ENCODE measurements at places on chromosomes 1 and 21.

GRCh38 chr1:15820478-15820877 lies 13.0 kb upstream of the UQCRHL start:
- DNase-seq: no peak

GRCh38 chr1:224127925-224128819 lies 14.3 kb downstream of the FBXO28 start:
- no peak for DNase-seq

- no peak for DNase-seq
Observed at GRCh38 chr1:62784509-62785365, 805 bp downstream of the ATG4C start.

GRCh38 chr21:44734026-44734745 lies 22.8 kb upstream of the TSPEAR start:
- no peak for DNase-seq

- no peak for DNase-seq
Observed at GRCh38 chr1:111625276-111625675, 5.7 kb downstream of the RAP1A start.

- DNase-seq: no peak
Observed at GRCh38 chr1:44894591-44894990, 51.5 kb upstream of the PTCH2 start.

DNA sequence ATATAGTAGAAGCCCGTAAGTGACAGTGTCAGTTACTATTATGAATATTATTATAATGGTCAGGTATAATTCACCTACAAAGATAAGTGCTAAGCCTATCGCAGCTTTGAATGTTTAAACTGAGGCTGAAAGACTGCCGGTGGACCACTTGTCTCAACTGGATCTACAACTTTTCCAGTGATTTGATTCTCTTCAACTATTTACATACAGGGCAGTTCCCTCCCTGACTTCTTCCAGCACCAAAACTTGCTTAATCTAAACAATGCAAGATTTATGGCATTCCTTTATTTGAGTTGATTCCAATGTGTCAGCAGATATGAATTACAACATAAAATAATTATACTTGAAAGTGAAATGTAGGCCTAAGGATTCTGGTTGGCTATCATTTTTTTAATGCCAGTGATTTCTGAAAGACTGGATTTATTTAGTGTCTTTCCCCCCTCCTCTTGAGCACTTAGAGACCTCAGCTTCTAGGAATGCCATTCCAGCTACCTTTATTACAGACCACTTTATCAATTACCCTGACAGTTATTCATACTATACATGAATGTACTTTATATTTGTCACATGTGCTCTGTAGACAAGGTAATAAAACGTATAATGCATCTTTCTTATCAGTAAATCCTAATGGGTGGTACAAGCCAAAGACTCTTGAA lies 153.3 kb upstream of the C8B start:
- DNase-seq: no peak

GRCh38 chr1:239757716-239758115 lies 334.0 kb upstream of the FMN2 start:
- DNase-seq: no peak

- no peak for DNase-seq
Observed at GRCh38 chr1:207944571-207944970, 33.6 kb upstream of the CD34 start.

- DNase-seq: no peak
Observed at GRCh38 chr1:221331273-221332183, 410.4 kb downstream of the DUSP10 start.

GRCh38 chr1:150321826-150322166 lies 463 bp downstream of the PRPF3 start:
- peak; percentile 31 for DNase-seq

- DNase-seq: no peak
Observed at GRCh38 chr1:117173006-117173405, 37.7 kb downstream of the VTCN1 start.

GRCh38 chr1:36440044-36440443 lies 10.2 kb downstream of the OSCP1 start:
- DNase-seq: no peak

- DNase-seq: no peak
Observed at GRCh38 chr1:95021805-95022643, 50.7 kb downstream of the ALG14 start.

DNA sequence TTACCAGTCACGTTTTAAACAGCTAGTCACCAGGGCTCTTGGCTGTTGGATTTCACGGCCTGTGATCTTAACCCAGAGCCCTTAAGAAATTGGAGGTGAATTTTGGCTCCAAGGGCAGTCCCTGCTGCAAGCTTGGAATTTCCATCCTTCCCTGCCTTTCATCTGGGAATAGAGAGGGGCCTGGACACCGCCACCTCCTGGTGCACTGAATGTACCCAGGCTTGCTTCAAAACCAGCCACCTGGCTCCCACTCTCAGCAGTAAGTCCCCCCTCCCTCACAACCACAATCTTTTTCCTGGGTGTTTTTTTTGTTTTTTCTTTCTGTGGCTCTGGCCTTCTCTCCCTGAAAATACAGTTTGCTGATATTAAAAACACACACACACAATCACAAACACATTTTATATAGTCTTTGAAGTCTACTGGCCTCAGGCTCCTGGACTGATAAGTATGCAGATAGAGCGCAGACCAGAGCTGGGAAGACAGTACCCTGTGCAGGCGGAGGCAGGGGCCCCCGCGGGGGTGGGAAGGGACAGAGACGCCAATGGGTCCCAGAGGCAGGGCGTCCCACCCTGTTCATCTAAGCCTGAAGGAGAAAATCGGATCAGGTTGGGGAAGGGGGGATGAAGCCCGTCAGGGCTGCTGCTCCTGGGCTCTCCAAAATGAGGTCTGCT lies 65.8 kb upstream of the IGSF21 start:
- DNase-seq: no peak

DNA sequence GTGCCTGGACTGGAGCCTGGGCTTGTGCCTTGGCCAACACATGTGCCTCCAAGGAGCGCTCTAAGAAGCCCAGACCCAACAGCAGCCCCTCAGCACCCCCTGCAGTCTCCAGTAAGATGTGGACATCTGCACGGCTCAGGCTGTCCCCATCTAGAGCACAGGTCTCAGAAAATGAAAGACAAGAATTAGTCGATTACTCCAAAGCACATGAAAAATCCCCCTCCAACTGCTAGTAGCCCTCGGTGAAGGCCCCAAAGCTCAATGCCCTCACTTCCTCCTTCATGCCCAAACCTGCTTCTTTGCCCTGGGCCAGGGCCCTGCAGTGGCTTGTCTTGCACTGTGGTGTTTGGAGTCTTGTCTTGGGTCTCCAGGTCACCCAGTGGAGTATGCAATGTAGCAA lies 21.9 kb upstream of the ERO1B start:
- DNase-seq: no peak

GRCh38 chr1:29310616-29311180 lies 74.4 kb downstream of the PTPRU start:
- no peak for DNase-seq

- no peak for DNase-seq
Observed at GRCh38 chr1:3898994-3899753, 898 bp downstream of the C1orf174 start.

- DNase-seq: no peak
Observed at GRCh38 chr1:183105449-183105848, 80.6 kb upstream of the LAMC2 start.

GRCh38 chr21:45570826-45571601 lies 28.8 kb upstream of the SLC19A1 start:
- no peak for DNase-seq

DNA sequence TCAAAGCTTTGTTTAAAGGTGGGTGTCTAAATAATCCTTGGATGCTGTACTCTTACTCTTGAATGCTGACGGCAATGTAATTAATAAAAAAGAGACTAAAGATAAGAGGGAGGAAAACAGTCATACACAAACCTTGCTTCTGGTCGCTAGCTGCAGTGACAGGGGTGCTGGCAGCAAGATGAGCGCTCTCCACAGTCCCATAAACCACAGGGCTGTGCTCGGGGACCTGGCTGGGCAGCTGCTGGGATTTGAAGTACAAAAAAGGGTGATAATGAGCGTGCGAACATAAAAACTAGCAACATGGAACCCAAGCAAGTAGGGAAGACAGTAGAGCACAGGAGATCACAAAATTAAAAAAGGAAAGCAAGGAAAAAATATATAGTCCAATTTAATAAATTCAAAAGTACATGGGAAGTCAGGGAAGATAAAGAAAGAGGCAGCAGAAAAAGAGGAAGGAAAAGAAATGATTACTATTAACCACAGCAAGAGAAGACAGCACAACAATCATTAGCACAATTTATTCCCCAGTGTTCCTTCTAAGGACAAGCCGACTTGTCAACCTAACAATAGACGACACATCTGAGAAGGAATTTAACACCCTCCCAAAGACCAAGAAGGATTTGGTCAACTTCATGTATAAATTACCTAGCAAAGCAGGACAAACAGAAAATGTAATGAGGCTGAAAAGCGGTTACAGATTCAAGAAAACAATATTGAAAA lies 162.9 kb upstream of the HP1BP3 start:
- peak; percentile 62 for DNase-seq

- DNase-seq: no peak
Observed at GRCh38 chr1:61139775-61140549, 57.6 kb downstream of the NFIA start.

DNA sequence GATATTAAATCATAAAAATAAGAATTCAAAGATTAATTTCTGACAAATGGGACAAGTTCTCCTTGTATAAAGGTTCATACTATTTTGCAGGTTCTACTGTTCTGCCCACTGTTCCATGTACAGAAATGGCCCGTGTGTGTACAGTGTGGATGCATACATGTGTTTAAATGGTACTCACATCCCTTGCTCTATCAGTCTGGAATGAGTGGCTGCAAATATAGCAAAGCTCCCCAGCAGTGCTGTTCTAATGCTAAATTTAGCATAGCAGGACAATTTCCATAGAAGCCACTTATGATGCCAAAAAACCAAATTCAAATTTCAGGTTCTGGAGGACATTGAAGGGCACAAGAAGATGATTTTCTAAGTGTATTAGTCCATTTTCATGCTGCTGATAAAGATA lies 9.4 kb upstream of the SEC16B start:
- DNase-seq: no peak

- DNase-seq: no peak
Observed at GRCh38 chr1:203789966-203790365, 5.5 kb upstream of the ZBED6 start.

- DNase-seq: no peak
Observed at GRCh38 chr1:59497616-59498015, 200.7 kb downstream of the FGGY start.

DNA sequence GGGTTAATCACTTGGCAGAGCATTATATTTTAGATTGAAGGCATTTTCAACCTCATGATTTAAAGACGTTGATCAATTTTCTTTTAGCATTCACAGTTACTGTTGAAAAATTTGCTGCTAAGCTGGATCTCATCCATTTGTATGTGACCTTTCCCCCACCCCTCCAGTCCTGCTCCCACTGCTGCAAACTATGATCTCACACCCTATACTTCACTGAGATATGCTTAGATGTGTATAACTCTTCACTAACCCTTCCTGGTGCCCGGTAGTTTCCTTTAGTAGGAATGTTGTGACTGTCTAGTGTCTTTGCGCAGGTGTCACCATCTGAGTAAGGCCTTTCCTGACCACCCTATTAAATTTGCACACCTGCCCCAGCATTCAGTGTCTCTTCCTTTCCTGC lies 67.0 kb upstream of the C1orf21 start:
- no peak for DNase-seq

GRCh38 chr1:224348137-224348536 lies 8.5 kb upstream of the CNIH4 start:
- no peak for DNase-seq

DNA sequence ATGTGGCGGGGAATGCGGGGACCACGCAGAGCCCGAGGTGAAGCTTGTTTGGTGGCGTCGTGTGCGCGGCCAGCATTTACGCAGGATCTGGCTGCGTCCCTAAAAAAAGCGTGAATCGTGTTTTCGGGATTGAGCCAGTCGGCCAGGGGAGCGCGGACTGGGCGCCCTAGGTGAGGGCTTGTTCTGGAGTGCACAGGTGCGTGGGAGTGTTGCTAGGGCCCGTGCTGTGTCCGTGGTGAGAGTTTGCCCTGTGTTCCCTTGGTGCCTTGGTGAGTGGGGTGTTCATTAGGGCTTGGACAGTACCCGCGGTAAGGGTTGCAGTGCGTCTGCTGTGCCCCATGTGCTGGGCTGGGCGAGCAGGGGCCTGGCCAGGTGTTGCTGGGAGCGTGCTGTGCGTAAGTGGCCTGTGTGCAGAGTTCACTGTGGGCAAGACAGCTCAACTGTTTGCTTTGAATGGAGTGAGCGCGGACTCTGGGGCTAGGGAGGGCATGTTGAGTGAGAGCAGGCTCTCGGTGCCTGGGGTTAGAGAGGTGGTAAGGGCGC lies 673 bp downstream of the CD46 start:
- DNase-seq: peak; percentile 56

GRCh38 chr1:220013497-220013896 lies 32.8 kb downstream of the EPRS1 start:
- no peak for DNase-seq

- no peak for DNase-seq
Observed at GRCh38 chr1:184915463-184916090, 58.7 kb downstream of the NIBAN1 start.

DNA sequence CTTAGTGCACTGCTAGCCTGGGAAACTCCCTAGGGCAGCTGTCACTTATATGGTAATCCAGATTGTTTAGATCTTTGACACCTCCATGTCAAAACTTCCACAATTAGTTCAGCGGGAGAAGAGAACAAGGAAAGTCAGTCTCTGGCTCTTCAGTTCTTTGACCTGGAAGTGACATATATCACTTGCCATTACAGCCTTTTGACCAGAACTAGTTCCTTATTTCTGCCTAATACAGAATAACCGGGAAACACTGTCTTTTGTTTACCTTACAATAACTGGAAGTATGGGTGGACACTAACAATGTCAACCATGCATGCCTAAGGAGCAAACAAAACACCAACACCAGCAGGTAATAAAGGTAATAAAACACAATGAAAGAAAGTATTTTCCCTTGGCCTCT lies 68.3 kb downstream of the C4BPA start:
- DNase-seq: no peak

DNA sequence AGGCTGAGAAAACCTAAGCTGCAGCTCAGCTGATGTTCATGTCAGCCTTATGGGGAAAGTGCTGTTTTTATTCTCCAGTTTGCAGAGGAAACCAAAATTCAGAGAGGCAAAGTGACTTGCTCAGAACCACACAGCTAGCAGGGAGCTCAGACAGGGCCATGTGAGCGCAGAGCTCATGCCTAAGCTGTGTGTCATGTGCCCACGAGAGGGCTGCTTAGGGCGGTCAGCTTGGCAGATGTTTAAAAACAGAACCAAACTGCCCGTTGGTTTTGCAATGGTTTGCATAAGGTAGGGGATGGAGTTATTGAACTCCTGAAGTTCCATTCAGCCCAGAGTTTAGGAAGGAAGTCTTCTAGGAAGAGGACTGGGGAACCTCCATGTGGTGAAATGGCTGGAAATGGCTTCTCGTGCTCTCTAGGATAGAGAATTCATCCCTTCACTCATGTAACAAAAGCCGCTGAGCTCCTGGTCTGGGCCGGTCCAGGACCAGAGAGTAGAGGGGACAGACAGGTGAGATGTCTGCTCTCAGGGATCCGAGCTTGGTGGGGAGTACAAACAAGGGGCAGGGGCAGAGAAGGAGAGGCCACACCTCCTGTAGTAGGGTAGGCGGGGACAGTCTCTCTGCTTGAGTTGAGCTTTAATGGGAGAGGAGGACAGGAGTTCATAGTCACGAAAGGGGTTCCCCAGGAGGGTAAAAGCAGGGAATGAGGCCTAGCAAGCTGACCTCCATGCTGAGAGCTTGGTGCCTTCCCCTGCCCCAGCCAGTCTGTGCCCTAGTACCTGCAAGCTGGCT lies 46.9 kb downstream of the ARHGEF10L start:
- DNase-seq: peak; percentile 58

All from HL-60 (cell line).